Endodermal cell (in vitro differentiated cells): ENCODE measurements at places on chromosomes 3 and 15.

DNA sequence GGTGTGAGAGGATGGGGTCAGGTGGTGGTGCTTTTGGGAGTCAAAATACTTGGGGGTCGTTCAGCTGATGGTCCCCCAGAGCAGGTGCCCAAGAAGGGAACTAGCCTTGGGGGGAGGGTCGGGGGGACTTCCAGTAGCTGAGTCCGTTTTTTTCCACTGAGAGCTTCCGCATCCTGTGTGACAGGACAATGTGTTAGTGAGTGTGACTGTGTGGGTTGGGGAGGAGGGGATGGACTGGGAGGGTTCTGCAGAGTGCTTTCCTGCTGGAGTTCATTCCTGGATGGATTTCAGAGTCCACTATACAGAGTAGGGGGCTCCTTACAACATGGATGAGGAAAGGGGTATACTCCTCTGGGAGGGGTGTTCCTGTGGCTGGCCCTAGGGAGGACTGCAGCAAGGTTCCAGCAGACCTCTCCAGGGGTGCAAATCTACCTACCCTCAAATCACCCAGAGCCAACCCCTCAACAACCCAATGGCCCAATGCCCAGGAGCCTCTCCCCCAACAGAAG lies 601 bp upstream of the HYAL2 start:
- DNase-seq = no peak

DNA sequence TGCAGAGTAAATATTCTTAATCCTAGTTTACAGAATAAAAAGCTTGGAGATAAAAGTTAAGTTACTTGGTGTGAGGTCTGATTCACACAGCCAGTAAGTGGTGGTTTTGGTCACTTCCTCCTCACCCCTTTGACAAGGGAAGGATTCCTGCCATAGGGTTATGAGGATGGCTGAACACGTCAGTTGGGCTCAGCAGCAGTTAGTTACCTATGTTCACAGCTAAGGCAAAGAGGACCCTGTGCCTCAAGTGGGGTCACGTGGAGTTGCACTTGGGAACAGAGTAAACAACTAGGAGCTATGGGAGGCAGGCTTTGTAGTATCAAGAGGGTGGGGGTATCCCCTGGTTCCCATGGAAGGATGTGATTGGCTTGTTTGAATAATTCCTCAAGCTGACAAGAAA lies 232.2 kb downstream of the UBE2E2 start:
- peak; percentile 70 for DNase-seq

GRCh38 chr3:129020691-129021090 lies 19.6 kb downstream of the EFCC1 start:
- DNase-seq = no peak

DNA sequence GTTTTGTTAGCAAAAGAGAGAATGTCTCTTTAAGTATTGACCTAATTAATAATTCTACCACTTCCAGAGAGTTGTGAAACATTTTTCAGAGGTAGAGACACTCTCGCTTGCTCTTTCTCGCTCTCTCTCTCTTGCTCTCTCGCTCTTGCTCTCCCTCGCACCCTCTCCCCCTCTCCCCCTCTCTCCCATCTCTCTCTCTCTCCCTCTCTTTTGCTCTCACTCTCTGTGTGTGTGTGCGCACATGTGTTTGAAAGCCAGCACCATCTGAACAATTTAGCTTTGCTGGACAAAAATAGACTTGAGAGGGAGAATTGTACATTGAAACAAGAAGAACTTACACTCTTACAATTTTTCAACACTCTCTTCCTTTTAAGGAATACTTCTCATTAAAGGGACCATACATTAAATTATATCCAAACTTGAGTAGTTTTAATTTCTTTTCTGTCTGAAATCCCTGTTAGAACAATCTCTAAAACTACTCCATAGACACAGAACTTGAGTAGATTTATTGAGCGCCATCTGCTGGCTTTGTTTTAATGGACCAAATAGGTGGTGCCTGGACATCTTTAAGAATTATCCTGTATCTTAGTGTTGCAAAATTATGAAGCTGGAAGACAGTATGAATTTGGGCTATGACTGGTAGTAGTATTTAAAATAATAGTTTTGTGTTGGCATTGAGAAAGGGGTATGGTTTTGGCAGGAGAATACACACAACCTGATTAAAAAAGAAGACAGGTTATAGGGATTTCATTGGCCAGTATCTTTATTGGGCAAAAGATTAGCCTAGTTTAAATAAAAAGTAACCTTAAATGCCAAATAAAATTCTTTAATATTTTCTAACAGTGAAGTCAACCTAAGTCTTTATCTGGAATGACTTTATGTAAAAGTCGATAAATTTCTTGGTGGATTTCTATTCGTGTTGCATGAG lies 124.6 kb downstream of the AKAP13 start:
- DNase-seq = peak; percentile 58

GRCh38 chr15:82870727-82871320 lies 61.4 kb downstream of the WHAMM start:
- no peak for DNase-seq

DNA sequence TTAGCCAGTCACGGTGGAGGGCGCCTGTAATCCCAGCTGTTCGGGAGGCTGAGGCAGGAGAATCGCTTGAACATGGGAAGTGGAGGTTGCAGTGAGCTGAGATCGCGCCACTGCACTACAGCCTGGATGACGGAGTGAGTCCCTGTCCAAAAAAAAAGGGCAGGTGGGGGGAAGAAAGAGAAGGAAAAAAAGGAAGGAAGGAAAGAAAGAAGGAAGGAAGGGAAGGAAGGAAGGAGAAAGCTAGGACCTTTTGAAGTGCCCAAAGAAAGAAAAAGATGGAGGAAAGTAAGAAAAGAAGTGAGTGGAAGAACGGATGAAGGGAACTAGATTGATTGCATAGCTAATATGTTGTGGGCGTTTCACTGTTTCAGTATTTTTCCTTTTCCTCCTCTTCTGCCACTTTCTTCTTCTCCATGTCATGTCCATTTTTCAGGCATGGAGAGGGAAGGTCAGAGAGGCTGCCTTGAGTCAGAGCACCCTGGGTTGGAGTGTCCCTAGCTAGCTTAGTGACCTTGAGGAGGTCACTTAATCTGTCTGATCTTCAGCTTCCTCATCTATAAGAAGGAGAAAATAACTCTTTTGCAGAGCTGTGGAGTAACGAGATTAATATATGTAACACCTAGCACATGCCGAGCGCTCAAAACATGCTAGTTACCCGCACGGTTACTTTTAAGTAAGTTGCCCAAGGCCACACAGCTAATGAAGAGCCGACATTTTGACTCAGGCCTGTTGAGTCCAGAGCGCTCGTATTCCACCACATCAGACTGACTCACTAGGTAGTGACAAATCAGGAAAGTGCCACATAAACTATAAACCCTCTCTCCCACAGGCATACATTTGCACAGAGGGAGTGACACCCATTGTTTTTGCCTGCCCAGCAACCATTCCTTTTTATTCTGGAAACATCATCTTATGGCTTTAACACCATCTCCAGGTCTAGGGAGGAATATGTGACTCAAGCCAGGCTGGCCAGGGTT lies 42.2 kb downstream of the BHLHE40 start:
- no peak for DNase-seq

DNA sequence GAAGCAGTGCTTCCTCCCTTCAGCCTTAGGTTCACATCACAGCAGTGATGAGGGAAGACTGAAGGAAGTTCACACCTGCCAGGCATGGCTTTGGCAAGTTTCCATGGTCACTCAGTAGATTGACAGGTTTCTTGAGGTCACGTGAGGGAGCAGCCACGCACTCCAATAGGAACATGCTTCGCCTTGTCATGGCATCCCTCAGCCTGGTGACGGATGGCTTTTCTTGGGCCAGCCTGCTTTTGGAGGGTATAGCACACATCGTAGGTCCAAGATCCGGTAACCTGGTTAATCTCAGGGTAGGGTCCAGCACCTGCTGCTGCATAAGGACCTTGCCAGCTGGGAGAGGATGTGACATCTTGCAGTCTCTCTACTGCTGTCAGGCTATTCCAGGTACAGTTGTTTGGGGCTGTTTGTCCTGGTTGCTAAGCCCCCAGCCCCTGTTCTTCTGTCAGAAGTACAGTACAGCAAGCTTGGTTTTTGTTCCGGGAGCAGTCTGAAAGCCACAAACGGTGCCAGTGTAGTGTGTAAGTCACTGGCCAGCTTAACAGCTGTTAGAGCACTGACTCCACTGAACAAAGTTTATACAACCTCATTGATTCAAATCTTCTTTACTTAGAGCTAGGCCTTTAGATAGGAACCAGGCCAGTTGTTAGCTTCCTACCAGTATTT lies 42.3 kb downstream of the PSMD6 start:
- DNase-seq = no peak

- DNase-seq = no peak
Observed at GRCh38 chr15:31801152-31801551, 229.2 kb upstream of the CHRNA7 start.

GRCh38 chr15:31447931-31448634 lies 121.4 kb downstream of the KLF13 start:
- DNase-seq = no peak

DNA sequence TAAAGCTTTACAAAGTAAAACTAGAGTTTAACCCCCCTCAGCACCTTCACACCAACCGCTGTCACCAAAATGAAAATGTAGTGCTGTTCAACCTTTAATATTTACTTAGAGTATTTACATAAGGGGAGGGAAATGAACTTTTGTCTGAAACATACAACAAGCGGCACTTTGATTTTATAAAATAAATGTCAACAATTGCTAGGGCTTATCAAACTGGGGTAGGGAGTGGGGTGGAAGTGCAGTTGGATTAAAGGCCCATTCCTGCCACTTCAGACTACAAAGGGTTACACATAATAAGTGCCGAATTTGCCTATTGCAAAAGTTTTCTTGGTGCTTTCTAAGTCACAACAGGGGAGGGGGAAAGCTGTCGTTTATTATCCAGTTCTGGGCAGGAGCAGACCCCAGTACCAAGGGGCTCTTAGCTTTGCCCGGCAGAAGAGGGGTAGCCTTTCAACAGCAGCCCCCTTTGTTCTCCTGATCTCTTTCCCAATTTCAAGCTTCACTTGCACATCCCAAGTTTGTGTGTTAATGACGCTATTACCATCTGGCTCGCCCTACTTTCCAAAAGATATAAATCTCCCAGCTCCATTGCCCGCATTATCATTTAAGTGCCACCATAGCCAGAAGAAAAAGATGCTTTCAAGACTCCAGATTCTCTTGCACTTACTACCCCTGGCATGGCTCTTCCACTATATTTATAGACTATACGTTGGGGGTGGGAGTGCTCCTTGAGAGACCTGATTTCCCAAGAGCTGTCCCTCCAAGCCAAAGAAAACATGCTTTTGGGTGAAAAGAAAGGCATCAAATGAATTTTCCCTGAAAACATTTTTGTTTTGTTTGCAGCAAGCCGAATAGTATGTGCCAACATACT lies 17.0 kb downstream of the SOX2 start:
- no peak for DNase-seq

DNA sequence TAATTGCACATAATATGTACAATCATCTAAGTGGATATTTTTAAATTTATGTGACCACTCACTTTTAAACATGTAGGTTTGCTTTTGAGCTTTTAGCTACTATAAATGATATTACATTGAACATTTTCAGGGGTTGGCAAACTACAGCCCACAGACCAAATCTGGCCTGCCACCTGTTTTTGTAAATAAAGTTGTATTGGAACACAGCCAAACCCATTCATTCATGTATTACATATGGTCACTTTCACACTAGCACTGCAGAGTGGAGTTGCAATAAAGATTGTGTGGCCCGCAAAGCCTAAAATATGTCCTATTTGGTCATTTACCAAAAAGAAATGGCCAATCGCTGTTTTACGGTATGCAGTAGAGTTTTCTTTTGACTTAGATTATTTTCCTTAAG lies 21.2 kb downstream of the CMTM7 start:
- DNase-seq = no peak

- peak; percentile 93 for DNase-seq
Observed at GRCh38 chr3:195119461-195120266, 151.3 kb downstream of the XXYLT1 start.

GRCh38 chr3:167854846-167855245 lies 119.3 kb downstream of the SERPINI1 start:
- DNase-seq = no peak

DNA sequence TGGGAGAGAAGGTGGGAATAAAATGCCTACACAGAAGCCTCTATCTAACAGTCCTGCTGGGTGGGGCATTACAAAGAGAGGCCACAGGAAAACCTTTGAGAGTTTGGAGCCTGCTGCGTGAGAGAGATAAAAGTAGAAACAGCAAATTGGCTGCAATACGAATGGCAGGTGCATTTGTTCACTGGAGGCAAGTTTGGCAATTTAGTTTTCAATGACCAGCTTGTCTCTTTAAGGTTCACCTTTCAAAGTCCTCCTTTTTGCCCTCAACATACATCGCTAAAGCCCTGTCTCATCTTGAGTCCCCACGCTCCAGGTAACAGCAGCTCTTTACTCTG lies 405.7 kb downstream of the LSAMP start:
- no peak for DNase-seq

DNA sequence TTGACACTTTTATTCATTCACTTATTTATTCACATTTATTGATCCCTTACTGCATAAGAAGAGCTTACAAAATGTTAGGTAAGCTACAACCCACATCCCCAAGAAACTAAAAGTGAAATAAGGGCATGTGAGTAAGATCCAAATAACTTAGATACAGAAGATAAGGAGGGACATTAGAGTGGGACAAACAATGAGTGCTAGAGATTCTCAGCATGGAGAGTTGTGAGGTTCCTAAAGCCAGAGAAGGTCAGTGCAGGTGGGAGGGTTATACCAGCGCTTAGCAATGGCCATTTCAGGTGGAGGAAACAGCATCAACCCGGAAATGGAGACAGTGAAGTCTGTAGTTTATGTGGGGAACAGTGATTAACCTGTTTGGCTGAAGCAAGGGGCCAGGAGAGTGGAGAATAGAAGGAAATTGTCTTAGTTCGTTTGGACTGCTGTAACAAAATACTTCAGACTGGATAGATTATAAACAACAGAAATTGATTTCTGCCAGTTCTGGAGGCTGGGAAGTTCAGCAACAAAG lies 25.5 kb upstream of the PCOLCE2 start:
- DNase-seq = no peak

GRCh38 chr15:66452971-66453580 lies 44.5 kb downstream of the SNAPC5 start:
- no peak for DNase-seq

GRCh38 chr3:150495563-150496168 lies 50.6 kb downstream of the SERP1 start:
- no peak for DNase-seq

- no peak for DNase-seq
Observed at GRCh38 chr15:77138167-77138522, 67.2 kb upstream of the TSPAN3 start.

GRCh38 chr15:88714782-88715372 lies 76.1 kb downstream of the ISG20 start:
- no peak for DNase-seq

DNA sequence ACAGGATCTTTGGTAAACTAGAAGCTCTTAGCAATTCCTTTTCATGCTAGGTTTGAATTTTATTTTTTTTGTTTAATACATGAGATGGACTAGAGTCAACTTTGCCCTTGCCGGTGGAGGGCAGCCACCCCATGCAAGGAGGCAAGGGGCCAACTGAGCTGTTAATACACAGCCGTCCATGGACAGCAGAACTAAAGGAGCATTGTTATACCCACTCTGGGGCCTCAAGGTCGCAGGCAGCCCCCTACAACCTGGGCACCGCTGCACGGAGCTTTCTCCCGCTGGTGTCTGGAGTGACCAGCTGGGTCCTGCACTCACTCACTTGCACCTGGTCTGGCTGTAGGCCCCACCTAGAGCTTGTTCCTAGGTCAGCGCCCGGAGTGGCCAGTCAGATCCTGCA lies 47.9 kb upstream of the ACKR4 start:
- no peak for DNase-seq
